Activated T-cell treated with anti-CD3 and anti-CD28 coated beads, Interleukin-2, amount 50 U/mL, for 48 hours (primary cell): ENCODE measurements at places on chromosomes 5 and 9.

- DNase-seq, result no peak
These were observed 1551.7 kb downstream of the MAT2B start for GRCh38 chr5:165057145-165057544.

GRCh38 chr9:35683323-35683722 lies 6.4 kb downstream of the TPM2 start:
- DNase-seq, result no peak

DNA sequence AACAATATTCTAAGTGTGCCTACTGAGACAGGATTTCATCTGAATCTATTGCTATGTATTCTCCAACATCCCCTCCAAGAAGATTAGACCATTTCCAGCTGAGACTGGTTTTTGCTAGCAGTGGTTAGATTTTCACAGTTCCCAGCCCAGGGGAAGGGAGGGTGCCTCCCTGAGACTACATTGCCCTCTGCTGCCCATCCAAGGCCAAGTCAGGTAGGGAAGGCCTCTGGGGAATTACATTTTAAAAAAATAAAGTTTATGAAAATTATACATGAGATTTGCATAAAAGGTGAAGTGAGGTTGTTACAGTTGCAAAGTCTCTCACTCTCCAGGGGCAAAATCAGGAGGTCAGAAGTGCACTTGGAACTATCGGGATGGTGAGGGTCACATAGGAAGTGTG lies 28.0 kb upstream of the SYK start:
- DNase-seq, result no peak

GRCh38 chr5:40618926-40619325 lies 60.8 kb upstream of the PTGER4 start:
- DNase-seq, result no peak

DNA sequence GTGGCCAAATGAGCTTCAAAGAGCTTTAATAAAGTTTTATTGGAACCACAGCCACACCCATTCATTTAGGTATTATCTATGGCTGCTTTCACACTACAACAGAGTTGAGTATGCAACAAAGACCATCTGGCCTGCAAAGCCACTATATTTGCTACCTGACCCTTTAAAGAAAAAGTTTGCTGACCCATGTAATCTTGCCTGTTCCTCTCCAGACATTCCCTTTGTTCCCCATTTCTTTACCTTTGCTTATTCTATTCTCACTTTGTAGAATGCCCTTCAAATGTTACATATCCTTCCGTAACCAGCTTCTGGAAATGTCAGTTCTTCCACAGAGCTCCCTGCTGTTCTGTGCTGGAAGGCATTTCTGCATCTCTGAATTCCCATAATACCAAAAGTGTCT lies 320.2 kb downstream of the TLE1 start:
- DNase-seq, result no peak

GRCh38 chr9:23571414-23572104 lies 254.5 kb downstream of the ELAVL2 start:
- DNase-seq, result no peak

DNA sequence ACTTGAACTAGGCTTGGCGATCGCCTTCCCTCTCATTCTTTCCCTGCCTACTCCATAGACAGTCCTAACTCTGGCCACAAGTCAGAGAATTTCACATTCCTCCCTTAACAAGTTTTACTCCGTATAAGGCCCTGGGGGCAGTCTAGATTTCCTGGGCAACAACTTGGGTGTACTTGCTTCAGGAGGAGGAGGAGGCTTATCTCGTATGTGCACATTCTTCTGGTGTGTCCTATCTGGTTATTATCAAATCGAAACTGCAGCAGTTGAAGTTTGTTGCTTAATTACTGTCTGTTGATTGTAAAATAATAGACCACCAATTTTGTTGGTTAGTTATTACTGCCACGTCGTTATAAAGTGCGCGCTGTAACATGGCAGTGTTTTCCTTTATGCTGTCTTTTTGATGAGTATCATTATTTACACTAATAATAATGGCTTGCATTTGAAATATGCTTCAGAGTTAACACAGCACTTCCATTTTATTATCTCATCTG lies 42.0 kb downstream of the PIP5K1B start:
- DNase-seq, result no peak

GRCh38 chr9:121169094-121169601 lies 32.5 kb downstream of the RAB14 start:
- DNase-seq, result no peak

GRCh38 chr9:23746317-23746716 lies 79.7 kb downstream of the ELAVL2 start:
- DNase-seq, result no peak

GRCh38 chr9:70218767-70219166 lies 40.0 kb upstream of the SMC5 start:
- no peak for DNase-seq

GRCh38 chr5:170571281-170571731 lies 67.5 kb downstream of the KCNIP1 start:
- no peak for DNase-seq

- no peak for DNase-seq
These were observed 61.5 kb downstream of the ZFR start for GRCh38 chr5:32383065-32383464.

- DNase-seq, result no peak
These were observed 319.2 kb downstream of the TRPM3 start for GRCh38 chr9:70802206-70802605.

- DNase-seq, result no peak
These were observed 129.8 kb downstream of the TMEM174 start for GRCh38 chr5:73302797-73303147.

- no peak for DNase-seq
These were observed 122.6 kb upstream of the FSTL4 start for GRCh38 chr5:133734916-133735315.

GRCh38 chr5:72486371-72486770 lies 20.8 kb downstream of the ZNF366 start:
- DNase-seq, result no peak

- no peak for DNase-seq
These were observed 472.0 kb upstream of the WWC1 start for GRCh38 chr5:167819406-167819805.

DNA sequence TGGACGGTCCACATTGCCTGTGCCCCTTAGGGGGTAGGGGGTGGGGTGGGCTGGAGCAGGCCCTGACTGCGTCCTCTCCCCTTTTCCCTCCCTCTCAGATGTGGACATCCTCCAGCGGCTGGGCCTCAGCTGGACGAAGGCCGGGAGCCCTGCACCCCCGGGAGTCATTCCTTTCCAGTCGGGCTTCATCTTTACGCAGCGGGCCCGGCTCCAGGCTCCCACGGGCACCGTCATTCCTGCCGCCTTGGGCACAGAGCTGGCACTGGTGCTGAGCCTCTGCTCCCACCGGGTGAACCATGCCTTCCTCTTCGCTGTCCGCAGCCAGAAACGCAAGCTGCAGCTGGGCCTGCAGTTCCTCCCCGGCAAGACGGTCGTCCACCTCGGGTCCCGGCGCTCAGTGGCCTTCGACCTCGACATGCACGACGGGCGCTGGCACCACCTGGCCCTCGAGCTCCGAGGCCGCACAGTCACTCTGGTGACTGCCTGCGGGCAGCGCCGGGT lies 12.3 kb downstream of the COL27A1 start:
- no peak for DNase-seq
